ENCODE measurements at places on chromosomes 3 and 15.

- DNase-seq: no peak
These were observed 83.5 kb downstream of the PCSK6 start for GRCh38 chr15:101406036-101406435.

DNA sequence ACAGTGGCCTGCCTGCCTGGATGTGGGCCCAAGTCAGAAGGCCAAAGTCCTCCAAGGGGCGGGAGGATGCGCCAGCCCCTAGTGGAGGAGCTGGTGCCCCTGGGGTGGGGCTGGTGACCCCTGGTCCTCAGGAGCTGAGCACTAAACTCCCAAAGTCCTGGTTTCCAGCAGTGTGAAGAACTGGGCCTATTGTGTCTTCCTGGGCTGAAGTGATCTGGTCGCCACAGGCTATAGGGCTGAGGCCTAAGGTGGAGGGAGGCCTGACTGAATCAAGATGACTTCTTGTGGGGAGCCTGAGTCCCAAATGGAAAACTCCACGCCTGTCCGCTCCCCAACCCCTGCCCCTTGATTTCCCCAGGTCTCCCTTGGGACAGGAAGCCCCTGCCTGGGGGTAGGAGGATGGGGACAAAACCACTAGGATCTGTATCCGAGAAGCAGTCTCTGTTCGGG lies 753 bp upstream of the FES start:
- no peak for DNase-seq

GRCh38 chr15:79942741-79943481 lies 28.1 kb downstream of the BCL2A1 start:
- DNase-seq: no peak

DNA sequence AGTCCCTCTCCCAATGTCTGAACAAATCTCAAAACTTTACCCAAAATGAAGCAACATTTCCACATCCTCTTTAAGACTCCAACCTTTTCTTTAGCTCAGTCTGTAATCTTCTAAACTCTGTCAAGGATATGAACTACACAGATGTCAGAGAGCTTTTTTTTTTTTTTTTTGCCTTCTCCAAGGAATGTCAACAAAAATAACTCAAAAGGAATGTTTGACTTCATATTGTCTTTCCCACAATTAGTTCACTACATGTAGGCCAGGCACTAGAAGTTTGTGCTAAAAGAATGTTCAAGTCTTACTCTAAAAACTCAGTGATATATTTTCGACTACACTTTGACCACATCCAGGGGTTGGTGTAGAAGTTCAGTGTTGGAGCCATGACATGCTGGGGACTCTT lies 37.1 kb downstream of the ADAMTS9 start:
- DNase-seq: no peak

Data from activated T-helper 9 cell treated with anti-CD3 and anti-CD28 coated beads, Interleukin-2, amount 50 U/mL, for 16 hours (primary cell).